Esophagus squamous epithelium (tissue), 5 donors: ENCODE measurements at places on chromosomes 4 and X. TPM values are rescaled to one million over a fixed set of nuclear protein-coding genes. Genes with fewer than 3 reads are reported as not detected.
A peak's percentile ranks its signal among the peaks of the same experiment; 100 is the strongest.

DNA sequence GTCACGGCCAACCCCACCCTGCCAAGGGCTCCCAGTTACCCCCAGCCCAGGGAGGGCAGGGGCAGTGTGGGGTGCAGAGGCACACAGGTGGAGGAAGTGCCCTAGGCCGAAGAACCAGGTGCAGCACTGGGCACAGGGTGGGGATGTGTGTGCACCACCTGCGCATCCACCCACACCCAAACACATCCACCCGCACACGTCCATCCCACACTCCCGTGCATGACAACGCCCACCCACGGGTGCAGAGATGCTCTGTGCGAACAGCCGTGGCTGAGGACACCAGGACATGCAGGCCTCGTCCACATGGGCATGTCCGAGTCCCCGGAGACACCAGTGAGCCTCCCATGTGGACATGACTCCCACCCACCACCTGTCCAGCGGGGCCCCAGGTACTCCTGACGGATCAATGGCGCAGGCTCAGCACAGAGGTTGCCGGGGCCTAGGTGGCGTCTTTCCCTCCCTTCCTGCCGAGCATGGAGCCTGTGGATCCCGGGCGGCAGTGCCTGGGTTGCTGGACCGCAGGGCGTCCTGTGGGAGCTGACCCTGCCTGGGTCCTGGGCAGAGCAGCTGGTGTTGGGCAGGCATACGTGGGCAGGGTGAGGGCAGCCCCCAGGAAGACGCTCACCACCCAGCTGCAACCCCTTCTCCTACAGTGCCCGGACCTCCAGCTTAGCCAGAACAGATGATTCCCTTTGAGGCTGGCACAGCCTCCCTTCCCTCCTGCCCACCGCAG is 19.6 kb downstream of the CTBP1 start:
- H3K27me3 ChIP-seq, result no peaks in the 10 kb centered on the region
- H3K4me3 ChIP-seq, result no peak overlapping the region
- H3K36me3 ChIP-seq, result peaks cover 29% of the 10 kb centered on the region

DNA sequence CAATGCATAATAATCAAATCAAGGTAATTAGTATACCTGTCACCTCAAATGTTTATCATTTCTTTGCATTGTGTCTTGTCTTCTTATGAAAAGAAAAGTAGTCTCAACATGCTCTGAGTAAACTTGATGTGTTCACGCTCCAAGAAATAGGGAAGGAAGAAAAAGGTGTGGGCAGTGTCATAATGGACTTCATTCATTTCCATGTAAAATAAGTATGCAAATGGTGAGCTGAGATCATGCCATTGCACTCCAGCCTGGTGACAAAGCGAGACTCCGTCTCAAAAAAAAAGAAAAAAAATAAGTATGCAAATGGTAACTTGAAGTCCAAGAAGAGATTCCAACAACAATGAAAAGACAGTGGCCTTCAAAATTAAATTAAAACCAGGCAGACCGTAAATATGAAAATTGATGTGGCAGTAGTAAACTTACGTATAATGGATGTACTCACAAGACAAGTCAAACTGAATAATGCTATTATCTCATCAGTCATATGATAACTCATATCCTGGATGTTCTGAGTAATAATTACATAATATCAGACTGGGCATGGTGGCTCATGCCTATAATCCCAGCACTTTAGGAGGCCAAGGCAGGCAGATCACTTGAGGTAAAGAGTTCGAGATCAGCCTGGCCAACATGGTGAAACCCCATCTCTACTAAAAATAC is 6.0 kb upstream of the CWH43 start:
- H3K36me3 ChIP-seq, result no peaks in the 10 kb centered on the region
- H3K27ac ChIP-seq, result no peak overlapping the region
- H3K27me3 ChIP-seq, result no peaks in the 10 kb centered on the region
- no peak overlapping the region for H3K4me3 ChIP-seq
- no peaks in the 10 kb centered on the region for H3K4me1 ChIP-seq

DNA sequence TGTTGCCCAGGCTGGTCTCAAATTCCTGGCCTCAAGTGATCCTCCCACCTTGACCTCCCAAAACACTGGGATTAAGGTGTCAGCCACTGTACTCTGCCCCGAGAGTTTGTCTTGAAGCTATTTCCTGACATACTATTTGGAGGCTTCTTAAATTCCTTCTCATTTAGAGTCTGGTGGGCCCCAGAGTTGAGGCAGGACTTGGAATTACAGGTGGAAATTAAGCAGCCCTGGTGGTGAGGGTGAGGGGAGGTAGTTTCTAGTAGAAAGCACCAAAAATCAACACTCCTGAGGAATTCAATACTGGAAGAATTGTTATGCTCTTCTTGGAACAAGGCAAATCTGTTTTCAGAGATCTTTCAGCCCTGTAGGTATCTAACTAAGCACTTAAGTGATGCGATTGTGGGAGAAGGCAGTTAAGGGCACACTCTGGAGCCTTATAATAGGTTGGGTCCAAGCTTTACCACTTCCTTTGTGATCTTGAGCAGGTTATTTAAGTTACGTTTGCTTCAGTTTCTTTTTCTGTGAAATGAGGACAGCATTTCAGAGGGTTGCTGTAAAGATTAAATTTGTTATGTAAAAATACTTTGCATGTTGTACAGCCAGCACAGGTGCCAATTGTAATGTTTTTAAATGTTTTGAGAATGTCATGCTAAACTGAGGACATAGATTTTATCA is 200.7 kb downstream of the SOWAHB start:
- no peaks in the 10 kb centered on the region for H3K27me3 ChIP-seq
- H3K4me3 ChIP-seq, result no peak overlapping the region
- DNase-seq, result no peak
- H3K4me1 ChIP-seq, result no peaks in the 10 kb centered on the region

- no peaks in the 10 kb centered on the region for H3K4me1 ChIP-seq
- H3K27ac ChIP-seq, result no peak overlapping the region
- H3K4me3 ChIP-seq, result no peak overlapping the region
- no peaks in the 10 kb centered on the region for H3K36me3 ChIP-seq
- no peak for DNase-seq
- H3K27me3 ChIP-seq, result no peaks in the 10 kb centered on the region
Measured at GRCh38 chr4:70749313-70749712, 27.5 kb downstream of the RUFY3 start.

The AP1S2 gene
- 6.0 TPM for total RNA-seq

DNA sequence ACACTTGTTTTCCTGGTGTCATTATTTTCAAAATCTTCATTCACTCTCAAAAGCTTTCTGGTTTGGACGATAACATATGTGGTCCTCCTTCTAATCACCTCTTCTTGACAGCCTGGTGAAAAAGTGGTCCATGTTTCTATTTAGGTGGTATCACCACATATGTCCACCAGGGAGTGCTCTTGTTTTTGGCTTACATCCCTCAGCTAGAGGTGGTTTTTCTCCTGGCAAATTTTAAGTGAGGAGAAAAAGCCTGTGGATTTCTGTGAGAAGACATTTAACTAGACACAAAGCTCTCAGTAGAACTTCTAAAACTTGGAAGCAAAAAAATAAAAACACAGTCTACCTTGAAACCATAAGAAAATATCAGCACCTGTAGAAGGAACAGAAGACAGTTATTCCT is 58.0 kb upstream of the FRMPD4 start:
- H3K27me3 ChIP-seq, result no peaks in the 10 kb centered on the region
- no peak for DNase-seq
- no peaks in the 10 kb centered on the region for H3K4me1 ChIP-seq
- H3K27ac ChIP-seq, result no peak overlapping the region
- no peaks in the 10 kb centered on the region for H3K36me3 ChIP-seq

DNA sequence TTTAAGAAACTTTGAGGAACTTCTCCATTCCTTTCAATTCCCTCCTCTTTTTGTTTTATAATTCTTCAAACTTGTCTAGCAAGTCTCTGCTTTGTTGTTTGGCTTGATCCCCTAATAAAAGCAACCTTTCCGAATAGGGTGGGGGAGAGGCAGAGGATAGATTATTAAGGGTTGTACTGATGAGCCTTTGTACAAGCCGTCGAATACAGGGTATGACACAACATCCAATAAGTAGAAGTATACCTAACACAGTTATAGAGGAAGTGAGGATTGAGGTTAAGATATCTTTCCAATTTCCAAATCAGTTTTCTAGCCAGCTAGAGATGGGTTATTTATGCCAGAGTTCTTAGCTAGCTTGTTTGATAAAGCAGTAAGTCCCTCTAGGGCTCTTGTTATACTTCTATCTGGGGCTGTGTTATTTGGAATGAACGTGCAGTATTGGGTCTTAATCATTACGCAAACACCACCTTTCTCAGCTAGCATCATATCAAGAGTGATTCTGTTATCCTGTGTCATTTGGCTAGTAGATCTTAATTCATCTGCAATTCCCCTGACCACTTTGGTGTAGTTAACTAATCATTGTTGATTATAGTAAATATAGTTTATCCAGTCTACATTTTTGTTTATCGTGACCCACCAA is 18.5 kb downstream of the METAP1 start:
- peak overlapping the region; percentile 57 for H3K27ac ChIP-seq
- peaks cover 34% of the 10 kb centered on the region for H3K4me1 ChIP-seq
- H3K36me3 ChIP-seq, result peaks cover 8% of the 10 kb centered on the region
- no peak for DNase-seq
- H3K27me3 ChIP-seq, result no peaks in the 10 kb centered on the region
